Calu3 (cell line): ENCODE measurements at places on chromosomes 6 and 20. TPM values are rescaled to one million over a fixed set of nuclear protein-coding genes. Genes with fewer than 3 reads are reported as not detected.
A peak's percentile ranks its signal among the peaks of the same experiment; 100 is the strongest.

ZNF165 gene
- 6.3 and 7.0 TPM in 2 replicates for total RNA-seq

- no peak for DNase-seq
Measured at GRCh38 chr20:44222633-44223368, 12.2 kb upstream of the OSER1 start.

GRCh38 chr6:131163886-131164285 is 28.6 kb downstream of the AKAP7 start:
- no peak for DNase-seq

DNA sequence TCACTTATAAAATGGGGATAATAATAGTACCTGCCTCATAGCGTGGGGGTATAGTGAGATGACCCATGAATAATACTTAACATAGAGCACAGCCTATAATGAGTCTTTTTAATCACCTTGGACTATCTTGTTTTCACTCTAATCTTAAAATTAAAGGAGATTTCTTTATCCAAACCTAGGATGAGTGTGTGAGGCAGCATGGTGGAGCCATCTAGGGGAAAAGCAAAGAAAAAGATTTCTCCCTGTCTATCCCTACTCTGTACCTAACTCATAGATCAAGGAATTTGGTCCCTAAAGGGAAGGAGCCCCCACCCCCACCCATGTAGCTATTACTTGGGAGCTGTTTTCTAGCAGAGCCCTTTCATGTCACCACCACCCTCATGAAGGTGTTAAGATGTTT is 45.2 kb upstream of the PAK5 start:
- peak; percentile 5 for DNase-seq

LY6G6F gene
- total RNA-seq, result not detected in 2 replicates

CTAGE9 gene
- not detected in 2 replicates for total RNA-seq

DNA sequence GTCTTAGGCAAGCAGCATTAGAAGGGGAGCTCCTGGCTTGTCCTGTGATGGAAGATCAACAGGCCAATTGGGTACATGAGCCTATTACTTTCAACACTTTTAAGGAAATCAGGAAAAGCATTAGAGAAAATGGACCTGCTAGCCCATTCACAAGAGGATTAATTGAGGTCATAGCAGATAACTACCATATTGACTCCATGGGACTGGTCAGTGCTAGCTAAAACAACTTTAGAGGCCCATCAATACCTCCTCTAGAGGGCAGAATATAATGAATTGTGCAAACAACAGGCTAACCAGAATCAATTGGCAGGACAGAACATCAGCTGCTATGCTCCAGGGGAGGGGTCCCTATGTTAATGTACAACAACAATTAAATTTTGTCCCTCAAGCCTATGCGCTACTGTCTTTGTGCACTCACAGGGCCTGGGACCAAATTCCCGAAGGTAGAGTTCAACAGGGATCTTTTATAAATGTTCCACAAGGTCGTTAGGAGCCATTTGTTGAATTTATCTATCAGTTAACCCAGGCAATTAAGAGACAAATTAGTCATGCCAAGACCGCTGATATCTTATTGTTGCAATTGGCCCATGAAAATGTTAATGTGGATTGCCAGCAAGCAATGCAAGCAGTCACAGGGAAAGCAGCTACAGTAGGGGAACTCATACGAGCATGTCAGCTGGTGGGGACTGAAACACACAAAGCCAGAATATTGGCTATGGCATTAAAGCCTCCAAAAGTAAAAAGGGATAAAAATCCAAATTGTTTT is 106.6 kb upstream of the BTN3A2 start:
- DNase-seq, result no peak

GRCh38 chr20:62374331-62375152 is 7.4 kb upstream of the LAMA5 start:
- no peak for DNase-seq

TRIM15 gene
- total RNA-seq, result 11.8 and 13.5 TPM in 2 replicates

GRIK2 gene
- total RNA-seq, result 3.3 and 3.7 TPM in 2 replicates
